ENCODE measurements at places on chromosomes 11 and 22.

DNA sequence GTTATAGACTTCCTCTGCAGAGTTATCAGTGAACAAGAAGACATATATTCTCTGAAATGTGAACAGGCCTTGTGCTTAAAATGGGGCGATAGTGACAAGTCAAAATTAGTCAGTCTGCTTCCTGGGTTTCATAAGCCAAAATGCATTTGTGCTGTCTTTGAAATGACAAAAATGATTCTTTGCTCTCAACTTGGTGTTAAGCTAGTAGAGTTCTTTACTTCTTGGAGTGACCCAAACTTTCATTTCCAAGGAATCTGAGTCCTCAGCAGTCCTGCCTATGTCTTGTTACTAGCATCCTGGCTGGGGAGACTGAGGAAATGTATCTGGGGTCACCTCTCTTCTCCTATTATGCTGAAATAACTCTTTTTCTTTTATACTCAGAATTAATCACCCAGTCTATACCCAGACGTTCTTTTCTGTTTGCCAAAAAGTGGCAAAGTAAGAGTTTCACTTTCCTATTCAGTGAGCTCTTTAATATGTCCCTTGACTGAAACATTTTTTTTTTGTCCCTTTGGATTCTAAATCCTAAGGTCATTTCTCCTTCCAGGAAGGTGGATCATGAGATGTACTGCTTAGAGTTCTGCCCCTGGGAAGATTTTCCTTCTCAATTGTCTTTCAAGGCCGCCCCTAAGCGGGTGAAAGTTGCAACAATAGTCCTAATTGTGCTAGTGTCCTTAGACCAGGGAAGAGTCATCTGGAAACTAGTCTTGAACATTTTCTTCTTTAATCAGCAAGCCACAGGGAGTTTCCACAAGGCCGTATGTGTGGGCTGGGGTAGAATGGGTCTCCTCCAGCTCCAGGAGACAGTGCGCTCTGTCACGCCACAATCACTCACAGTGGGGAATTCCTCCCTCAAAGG is 53.0 kb upstream of the RDX start:
- DNase-seq: peak; percentile 29

DNA sequence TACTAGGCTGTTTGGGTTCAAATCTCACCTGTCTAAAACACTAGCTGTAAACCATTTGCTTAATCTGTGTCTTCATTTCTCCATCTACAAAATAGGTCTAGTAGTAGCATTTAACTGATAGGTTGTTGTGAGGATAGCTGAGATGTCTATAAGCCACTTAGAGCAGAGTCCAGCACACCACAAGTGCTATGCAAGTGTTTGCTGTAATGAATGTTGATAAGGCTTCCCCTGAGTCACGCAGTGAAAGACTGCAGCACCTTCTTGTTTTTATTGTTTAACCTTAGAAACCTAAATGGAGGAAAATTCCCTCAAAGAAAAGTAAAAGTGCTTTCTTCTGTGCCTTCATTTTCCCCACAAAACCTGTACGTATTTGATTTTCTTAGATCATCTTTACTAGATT is 23.1 kb upstream of the LDHA start:
- DNase-seq: no peak

DNA sequence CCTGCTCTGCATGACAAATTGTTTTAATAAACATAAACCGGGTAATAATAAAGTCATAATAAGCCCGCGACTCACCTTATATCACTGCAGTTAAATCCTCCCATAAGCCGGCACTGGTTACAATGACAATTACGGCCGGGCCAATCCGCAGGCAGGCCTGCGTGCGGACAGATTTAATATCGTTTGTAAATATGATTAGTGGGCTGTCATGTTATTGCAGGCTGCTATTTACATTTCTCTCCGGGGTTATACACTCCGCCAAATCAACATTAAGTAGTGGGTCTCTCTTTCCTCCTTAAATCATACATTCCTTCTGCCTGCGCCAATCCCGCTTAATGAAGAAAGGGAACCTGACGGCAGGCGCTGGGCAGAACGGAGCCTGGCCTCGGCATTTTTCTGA is 51.8 kb upstream of the LMO1 start:
- DNase-seq: no peak

- DNase-seq: peak; percentile 65
These were observed 31.0 kb downstream of the MCM5 start for GRCh38 chr22:35430897-35431322.

- DNase-seq: no peak
These were observed 20.1 kb upstream of the NCAM1 start for GRCh38 chr11:112941104-112941503.

DNA sequence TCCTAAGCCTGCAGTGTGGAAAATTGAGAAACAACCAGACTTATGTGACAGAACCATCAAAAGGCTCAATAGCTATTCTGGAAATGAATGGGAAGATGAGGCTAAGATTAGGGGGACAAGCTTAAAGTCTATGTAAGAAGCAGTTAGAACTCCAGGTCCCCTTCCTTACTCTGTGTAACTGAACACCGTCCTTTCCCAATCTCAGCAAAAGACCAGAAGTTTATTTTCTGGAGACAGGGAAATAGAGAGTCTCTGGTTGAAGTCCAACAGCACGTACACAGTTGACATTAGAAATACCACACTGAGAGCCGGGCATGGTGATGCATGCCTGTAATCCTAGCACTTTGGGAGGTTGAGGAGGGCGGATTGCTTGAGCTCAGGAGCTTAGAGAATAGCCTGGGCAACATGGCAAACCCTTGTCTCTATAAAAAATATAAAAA is 93.9 kb downstream of the CD44 start:
- no peak for DNase-seq

DNA sequence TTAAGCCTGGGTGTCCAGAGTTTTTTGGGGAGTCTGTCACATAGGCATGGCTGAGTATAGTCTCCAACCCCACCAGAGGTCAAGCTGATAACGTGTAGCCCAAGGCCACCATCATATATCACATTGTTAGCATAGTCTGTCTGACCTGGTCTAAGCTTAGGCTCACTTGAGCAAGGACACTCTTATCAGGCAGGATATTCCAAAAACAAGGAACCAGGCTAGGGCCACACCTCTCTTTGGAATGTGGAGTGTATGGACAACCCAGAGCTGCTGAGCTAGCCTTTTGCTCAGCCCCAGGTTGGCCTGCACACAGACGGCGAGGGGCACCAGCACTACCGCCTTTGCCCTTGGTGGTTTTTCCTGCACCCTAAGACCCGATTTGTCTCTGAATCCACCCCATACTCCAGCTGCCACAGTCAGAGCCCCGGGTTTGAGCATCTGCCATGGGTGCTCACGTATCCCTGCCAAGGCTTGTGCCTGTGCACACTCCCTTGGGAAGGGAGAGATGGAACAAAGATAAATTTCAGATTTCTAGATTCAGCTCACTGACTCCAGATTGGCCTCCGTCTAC is 7.2 kb downstream of the SNAP29 start:
- no peak for DNase-seq

DNA sequence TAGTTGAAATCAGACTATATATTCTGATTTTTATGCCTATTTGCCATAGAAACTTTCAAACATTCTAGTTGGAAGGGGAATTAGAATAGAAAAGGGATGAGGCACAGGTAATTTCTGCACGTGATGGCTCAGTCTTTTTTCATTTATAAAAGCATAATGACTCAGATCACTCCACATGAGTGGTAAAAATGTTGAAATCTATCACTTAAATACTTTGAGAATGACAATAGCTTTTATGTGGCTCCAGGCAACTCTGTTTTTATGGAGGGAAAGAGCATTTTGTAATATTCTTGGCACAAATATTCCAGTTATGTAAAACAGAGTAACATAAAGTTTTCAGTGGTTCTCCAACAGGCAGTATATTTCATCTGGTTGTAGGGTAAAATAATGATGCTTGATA is 5.9 kb upstream of the MMP3 start:
- DNase-seq: no peak

DNA sequence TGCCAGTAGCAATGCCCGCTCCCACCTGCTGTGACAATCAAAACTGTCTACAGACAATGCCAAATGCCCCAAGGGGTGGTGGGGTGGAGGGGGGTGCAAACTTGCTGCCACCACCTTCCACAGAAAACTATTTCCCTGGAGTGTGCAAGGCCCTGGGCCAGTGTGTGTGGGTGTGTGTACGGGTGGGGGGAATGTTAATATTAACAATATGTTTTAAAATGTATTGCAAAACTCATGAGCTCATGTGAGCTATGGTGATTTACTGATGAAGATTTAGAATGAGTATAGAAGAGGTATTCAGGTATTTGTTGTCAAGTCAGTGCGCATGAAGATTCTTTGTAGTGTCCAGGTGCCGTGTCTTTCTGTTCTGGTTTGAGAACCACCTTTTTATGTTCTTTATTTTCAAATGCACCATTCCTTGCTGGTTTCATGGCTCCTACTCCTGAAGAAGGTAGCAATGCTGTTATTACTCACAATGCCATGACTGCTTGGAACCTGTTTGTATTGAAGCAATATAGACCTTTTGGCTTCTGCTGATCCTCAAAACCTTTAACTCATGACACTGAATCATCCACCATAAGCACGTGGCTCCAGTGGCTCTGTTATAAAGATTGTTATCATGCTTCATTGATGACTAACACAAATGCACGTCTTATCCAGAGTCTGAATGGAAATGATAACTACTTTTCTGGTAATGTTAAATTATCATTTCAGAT is 29.9 kb upstream of the AQP11 start:
- DNase-seq: no peak

- DNase-seq: no peak
These were observed 9.9 kb downstream of the RSPH14 start for GRCh38 chr22:23131931-23132330.

- no peak for DNase-seq
These were observed 51.6 kb upstream of the SYN3 start for GRCh38 chr22:33109514-33110430.

- no peak for DNase-seq
These were observed 23.9 kb upstream of the ZC3H12C start for GRCh38 chr11:110069158-110069737.

GRCh38 chr22:28442711-28443525 is 236.7 kb downstream of the TTC28 start:
- peak; percentile 11 for DNase-seq

DNA sequence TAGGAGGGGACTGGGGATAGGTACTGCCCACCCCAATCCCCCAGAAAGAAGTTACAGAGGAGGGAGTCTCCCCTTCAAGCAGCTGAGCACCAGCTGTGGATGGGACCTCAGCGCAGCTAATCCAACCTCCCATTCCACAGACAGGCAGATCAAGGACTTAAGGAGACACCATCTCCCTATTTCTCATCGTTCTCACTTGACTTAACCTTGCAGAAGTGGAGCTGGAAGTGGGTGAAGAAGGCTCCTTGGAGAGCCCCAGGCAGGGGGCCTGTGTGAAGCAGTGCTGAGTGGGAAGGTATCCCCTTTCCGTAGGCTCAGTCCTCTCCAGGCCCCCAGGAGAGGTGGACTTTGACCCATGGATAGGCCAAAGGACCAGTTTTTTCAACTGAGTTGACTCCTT is 27.3 kb downstream of the USP35 start:
- DNase-seq: no peak

GRCh38 chr11:101348786-101349185 is 219.2 kb upstream of the PGR start:
- DNase-seq: no peak

- no peak for DNase-seq
These were observed 1249.5 kb downstream of the FAM181B start for GRCh38 chr11:81484196-81484595.

DNA sequence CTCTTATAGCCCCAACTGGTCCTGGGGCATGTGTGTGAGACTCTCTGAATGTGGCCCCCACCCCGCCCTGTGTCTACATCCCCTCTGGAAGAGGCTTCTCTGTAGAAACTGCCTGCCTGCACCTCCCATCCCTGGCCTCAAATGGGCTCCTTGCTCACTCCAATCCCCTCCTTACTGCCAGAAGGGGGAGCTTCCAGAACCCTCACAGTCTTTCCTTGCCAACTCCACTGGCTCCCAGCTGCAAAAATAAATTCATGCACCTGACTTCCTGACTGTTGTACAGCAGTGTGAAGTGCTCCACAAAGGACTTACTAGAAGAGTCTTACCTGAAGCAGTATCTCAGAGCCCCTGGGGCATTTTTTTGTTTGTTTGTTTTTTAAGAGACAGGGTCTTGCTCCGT is 15.2 kb upstream of the SERPIND1 start:
- no peak for DNase-seq

DNA sequence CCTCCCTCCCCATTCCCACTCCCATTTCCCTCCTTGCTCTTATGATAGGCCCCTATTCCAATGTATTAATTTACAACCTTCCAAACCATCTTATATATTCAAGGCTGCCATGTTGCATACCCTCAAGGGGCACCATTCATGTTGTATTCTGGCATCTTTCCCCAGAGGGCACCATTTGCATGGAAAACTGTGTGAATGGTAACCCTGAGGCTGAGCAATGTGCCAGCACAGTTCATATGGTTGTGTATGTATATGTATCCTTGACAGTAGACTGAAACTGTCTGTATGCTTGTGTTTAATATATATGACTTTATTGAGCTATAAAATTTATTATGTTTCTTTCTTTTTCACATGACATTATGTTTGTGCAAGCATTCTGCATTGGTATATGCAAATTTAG is 7.3 kb downstream of the RASSF10 start:
- DNase-seq: no peak

DNA sequence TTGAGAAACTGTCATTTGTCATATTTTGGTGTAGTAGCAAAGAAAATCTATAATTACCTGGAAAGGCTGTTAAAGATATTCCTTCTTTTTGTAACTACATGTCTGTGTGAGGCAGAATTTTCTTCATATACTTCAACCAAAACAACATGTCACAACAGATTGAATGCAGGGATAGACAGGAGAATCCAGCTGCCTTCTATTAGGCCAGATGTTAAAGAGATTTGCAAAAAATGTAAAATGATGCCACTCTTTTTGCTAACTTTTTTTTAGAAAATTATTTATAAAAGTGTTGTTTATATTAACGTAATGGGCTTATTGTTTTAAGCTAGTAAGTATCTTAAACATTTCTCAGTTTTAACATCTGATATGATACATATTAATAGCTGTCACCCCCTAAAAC is 12.7 kb downstream of the DGKZ start:
- no peak for DNase-seq

GRCh38 chr11:92917927-92918326 is 51.5 kb upstream of the MTNR1B start:
- no peak for DNase-seq

DNA sequence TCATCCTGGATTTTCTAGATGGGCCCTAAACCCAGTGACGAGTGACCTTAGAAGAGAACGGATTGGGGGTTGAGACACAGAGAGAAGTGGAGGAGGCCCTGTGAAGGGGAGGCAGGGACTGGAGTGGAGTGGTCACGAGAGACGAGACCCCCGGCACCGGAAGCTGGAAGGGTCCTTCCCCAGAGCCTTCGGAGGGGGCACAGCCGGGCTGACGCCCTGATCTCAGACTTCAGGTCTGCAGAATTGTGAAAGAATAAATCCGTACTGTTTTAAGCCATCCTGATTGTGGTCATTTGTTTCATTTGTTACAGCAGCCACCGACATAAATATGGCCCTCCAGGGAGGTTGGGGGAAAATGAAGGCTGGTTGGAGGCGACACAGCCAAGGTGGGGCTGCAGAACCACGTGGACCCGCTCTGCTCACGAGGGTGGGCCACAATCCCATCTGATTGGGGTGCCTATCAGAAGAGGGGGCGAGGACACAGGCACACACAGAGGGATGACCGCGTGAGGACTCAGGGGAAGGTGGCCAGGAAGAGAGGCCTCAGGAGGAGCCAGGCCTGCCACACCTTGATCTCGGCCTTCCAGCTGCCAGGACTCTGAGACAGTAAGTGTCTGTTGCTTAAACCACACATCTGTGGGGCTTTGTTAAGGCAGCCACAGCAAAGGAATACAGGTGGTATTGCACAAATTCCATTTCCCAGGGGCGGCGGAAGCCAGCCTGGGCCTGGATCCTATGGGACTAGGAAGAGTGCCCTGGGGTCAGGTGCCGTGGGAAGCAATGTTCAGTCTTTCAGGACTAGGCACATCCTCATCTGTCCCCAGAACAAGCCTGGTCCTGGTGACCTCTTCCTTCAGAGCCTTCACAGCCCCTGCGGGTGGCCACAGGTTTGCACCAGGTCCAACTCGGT is 73.3 kb upstream of the SHANK2 start:
- no peak for DNase-seq
